ENCODE measurements at places on chromosomes 16 and 17. TPM values are rescaled to one million over a fixed set of nuclear protein-coding genes. Genes with fewer than 3 reads are reported as not detected.

- no peak overlapping the region for H3K4me3 ChIP-seq
- no peaks in the 10 kb centered on the region for H3K4me1 ChIP-seq
- H3K36me3 ChIP-seq: no peaks in the 10 kb centered on the region
- no peak overlapping the region for H3K27ac ChIP-seq
- no peak for DNase-seq
Measured at GRCh38 chr17:47275245-47275984, 21.8 kb downstream of the ITGB3 start.

PIRT gene
- not detected for total RNA-seq

ARHGAP44 gene
- not detected for total RNA-seq

DNA sequence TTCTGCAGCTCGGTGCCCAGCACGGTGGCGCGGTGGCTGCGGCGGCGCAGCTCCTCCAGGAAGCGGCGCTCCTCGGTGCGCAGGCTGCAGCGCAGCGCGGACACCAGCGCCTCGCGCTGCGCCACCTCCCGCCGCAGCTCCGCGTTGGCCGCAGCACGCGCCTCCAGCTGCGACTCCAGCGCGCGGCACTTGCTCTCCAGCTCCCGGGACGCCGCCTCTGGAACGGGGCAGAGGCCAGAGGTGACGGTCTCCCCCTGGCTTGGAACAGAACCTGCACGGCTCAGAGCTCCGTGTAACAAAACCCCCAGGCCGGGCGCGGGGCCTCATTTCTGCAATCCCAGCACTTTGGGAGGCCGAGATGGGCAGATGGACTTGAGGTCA, 13.2 kb upstream of the CLUH start:
- no peak overlapping the region for H3K4me3 ChIP-seq
- peaks cover 6% of the 10 kb centered on the region for H3K27me3 ChIP-seq
- peaks cover 6% of the 10 kb centered on the region for H3K4me1 ChIP-seq
- no peak for DNase-seq

DNA sequence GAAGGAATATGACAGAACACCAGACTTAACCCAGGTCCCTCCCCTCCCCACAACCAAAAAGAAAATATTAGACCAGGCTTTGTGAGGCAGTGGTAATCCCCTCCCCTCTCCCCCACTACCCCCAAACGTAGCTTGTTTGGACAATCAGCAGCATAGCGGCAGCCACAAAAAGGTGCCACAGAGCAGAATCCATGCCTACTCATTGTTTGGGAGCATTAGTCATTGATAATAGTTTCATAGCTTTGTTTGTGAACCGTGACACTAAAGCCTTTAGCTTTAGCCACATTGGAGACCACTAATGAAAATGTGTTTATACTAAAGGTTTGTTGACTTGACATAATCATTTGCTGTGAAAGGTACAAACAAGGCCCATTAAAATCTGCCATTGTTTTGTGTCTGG, 65.1 kb downstream of the NUP93 start:
- DNase-seq: no peak
- no peak overlapping the region for H3K4me3 ChIP-seq
- no peaks in the 10 kb centered on the region for H3K36me3 ChIP-seq
- no peaks in the 10 kb centered on the region for H3K4me1 ChIP-seq

- no peaks in the 10 kb centered on the region for H3K36me3 ChIP-seq
- no peak overlapping the region for H3K4me3 ChIP-seq
- no peaks in the 10 kb centered on the region for H3K27me3 ChIP-seq
- DNase-seq: no peak
Measured at GRCh38 chr16:79329166-79329521, 271.4 kb downstream of the MAF start.

- H3K4me1 ChIP-seq: peaks cover 5% of the 10 kb centered on the region
- H3K27me3 ChIP-seq: peaks cover 7% of the 10 kb centered on the region
- DNase-seq: no peak
- no peak overlapping the region for H3K4me3 ChIP-seq
- H3K27ac ChIP-seq: no peak overlapping the region
Measured at GRCh38 chr17:41567317-41567716, 4.5 kb downstream of the KRT9 start.

Measured in CD4-positive, alpha-beta memory T cell (primary cell).